ENCODE measurements at places on chromosomes 3 and 15.

GRCh38 chr15:101563176-101563796, 73.8 kb upstream of the PCSK6 start:
- no peak for DNase-seq

DNA sequence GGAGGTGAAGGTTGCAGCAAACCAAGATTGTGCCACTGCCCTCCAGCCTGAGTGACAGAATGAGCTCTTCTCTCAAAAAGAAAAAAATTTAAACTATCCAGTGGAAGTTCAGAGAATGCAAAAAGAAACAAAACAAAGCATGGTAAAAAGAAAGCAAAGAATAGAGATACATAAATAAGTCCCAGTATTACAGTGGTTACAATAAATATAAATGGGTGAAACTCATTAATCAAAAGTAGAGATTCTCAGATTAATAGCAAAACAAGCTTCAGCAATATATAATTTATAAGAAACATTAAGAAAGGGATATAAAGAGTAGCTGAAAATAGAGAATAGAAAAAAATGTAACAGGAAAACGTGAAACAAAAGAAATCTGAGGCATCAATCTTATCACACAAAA, 23.6 kb upstream of the GHSR start:
- DNase-seq: no peak

GRCh38 chr15:38374029-38374428, 79.9 kb upstream of the FAM98B start:
- no peak for DNase-seq

DNA sequence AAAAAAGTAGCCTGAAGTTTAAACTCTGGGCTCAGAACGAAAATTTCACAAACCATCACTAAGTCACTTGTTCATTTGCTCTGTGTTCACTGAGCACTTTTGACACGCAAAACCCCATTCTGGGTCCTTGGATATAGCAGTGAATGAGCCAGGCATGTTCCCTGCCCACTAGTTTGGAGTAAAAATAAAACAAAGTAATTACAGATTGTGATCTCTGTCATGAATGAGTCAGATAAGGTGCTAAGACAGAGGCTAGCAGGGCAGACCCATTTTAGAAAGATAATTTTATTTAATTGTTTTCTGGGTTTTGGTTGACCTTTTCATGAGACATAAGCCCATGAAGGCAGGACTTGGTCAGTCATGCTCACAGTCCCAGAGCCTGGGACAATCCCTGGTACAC, 84.1 kb upstream of the ARHGEF3 start:
- DNase-seq: no peak

DNA sequence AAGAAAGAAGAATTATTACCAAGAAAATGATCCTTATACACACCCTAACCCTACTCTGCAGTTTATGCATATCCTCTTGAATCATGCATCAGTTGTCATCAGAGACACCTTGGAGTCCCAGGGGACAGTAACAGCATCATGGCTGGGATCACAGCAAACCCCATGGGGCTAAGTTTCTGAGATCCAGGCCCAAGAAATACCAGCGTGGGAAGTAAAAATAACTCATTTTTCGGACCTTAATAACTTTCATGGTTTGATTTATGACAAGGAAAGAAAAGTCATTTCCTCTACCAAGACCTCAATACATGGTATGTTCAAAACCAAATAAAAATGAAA, 38.8 kb upstream of the B3GNT5 start:
- no peak for DNase-seq
